ENCODE measurements at places on chromosomes 5 and 9.

GRCh38 chr5:33184367-33184766 is 256.4 kb upstream of the TARS1 start:
- no peak for DNase-seq

DNA sequence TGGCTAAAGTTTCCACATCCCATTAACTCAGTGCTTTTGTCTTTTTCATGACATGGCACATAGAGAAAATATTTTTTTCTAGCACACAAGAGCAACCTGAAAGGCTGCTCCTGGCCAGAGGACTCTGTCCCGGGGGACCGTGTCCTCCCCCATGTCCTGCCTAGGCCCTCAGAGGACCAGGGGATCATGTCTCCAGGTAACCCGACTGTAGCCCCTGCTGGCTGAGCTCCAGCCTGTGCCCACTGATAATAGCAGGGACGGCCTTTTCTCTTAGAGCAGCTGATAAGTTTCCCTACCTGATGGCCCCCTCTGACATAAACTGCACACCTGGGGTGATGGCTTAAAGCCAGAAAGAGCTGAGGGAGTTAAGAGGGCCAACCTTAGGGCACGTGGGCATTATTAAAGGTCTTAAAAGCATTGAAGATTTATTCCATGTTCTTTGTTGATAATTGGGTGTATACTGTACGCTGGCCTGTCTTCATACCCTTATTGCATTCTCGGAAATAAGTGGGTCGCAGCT is 5.9 kb downstream of the HDHD3 start:
- DNase-seq = no peak

GRCh38 chr5:112709416-112709815 is 28.3 kb upstream of the APC start:
- DNase-seq = no peak

DNA sequence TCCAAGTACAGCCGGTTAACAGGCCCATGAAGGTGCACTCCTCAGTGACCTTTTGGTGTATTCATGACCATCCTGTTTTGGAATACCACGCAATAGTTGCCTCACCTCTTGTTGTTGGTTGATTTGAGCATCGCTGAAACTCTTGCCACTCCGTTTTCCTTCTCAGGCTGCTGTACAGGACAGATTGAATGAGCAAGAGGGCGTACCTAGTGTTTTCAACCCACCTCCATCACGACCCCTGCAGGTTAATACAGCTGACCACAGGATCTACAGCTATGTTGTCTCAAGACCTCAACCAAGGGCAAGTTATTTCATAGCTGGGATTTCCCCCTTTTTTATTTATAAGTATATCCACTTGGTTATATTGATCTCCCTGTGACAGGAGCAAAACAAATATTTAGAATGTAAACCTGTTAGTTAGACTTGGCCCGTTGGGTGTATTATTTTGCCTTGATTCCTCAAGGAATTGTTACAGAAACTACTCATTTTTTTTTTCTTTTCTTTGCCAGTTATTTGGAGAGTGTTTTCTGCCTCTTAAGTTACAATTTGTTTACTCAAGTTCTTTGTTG is 38.1 kb downstream of the FAF2 start:
- DNase-seq = no peak

GRCh38 chr9:115058684-115059315 is 59.2 kb downstream of the TNC start:
- no peak for DNase-seq

DNA sequence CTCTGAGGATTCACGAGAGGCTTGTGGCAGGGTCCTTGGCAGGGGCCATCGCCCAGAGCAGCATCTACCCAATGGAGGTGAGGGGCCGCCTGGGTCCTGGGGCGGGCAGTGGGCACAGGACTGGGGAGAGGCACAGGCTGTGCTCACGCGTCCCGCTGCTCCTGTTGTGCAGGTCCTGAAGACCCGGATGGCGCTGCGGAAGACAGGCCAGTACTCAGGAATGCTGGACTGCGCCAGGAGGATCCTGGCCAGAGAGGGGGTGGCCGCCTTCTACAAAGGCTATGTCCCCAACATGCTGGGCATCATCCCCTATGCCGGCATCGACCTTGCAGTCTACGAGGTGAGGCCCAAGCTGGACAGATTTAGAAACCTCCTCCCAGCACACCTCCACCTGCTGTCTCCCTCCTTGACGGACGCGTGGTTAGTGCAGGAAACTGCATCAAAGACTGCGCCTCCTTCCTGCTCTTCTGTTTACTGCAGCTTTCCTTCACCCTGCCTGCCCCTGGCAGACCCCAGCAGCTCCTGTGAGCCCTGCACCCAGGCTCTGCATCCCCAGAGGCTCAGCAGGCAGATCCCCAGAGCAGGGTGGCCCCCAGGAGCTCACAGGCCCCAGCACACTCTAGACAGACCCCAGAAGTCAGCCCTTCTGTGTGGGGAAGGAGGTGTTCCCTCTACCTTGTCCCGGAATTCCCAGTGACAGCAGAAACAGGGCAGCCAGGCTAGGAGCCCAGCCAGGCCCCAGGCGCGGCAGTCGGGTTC is 21.2 kb downstream of the PTGES2 start:
- DNase-seq = no peak

DNA sequence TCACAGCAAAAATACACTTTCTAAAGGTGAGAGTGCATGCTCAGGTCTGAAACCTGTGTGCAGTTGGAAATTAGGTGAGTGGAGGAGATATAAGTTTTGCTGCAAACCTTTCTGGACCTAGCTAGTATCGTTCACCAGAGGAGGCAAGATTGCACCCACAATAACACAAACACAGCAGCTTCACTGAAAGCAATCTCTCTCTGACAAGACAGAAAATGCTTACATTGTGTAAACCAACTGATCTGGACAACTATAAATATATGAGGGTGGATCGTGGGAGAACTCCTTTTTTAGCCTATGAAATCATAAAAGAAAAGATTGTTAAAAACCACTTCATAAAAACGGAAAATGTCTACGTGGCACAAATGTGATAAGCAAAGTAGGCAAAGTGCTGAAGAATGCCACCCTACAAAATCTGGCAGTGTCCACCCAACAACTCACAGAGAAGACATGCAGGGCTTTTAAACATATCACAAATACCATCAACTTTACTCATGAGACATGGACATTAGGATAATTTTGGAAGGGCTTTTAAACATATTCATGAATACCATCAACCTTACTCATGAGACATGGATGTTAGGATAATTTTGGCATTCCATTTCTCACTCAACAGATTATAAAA is 134.3 kb downstream of the CDH18 start:
- peak; percentile 36 for DNase-seq

DNA sequence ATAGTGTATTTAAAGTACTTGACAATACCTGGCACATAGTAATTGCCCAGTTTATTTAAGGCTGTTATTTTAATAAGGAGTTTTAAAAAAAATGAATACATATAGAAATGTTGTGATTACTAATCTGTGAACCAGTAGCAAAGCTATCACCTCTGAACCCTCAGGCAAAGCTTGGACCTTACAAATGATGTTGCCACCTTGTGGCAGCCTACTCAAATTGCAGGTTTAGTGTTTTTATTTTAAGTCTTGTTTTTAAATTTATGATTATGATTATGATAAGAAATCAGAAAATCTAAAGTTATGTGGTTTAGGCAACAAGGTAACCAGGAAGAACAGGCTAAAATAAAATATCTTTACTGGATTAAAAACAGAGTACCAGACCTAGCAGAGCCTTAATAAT is 35.8 kb downstream of the PPARGC1B start:
- DNase-seq = peak; percentile 18

DNA sequence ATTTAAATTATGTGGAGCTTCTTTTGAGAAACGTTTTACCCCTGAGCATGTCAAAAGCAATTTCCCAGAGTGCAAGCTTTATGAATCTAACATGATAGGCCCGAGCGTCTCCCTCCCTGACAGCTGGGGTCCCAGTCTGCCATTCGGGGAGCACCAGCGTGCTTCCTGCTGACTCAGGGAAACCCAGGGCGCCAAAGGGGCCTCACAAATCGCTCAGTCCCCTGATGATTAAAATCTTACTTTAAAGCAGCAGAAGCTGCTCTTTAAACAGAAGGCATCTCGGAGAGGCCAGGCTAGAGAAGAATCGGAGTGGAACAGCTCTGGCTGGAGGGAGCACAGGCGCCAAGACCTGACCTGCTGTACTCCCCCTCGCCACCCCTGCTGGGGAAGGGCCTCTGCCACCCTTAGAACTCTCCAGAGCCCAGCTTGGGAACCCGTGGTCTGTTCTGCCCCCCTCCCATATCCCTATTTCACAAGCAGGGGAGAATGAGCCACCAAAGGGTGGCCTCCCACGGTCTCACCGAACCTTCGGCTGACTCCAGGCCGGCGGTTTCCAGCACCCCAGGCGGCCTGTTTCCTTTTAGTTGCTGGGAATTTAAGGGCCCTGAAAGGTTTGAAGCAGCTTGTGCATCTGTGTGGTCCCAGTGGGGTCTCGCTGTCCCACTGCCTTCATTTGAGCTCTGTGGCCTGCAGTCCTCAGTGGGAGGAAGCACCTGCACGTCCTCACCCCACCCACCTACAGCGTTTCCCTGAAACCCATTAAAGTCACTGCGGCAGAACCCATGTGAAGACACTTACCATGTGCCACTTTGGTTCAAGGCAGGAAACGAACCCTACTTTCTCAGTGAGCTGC is 147.6 kb downstream of the COL23A1 start:
- no peak for DNase-seq

DNA sequence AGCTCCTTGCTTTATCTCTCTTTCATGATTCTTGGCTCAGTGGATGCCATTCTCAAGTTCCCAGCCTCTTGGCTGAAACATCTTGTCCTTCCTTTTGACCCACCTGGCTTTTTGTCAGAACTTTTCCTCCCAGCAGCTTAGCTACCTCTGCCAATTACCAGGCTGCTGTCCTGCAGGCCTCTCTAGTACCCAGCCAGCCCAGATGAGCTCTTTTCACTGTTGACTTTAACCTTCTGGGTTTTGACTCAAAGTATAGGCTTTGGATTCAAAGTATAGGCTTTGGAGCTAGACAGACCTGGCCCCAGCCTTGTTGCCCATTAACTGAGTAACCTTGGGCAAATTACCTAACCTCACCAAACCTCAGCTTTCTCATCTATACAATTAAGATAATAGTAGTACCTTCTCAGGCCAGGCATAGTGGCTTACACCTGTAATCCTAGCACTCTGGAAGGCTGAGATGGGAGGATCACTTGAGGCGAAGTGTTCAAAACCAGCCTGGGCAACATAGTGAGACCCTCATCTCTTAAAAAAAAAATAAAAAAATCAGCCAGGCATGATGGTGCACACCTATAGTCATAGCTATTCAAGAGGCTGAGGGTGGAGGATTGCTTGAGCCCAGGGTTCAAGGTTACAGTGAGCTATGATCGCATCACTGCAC is 6.6 kb upstream of the TMEFF1 start:
- DNase-seq = no peak

GRCh38 chr5:80509362-80509761 is 21.5 kb downstream of the FAM151B start:
- DNase-seq = no peak

GRCh38 chr5:136656811-136657210 is 291.5 kb upstream of the TRPC7 start:
- no peak for DNase-seq

- DNase-seq = no peak
Observed at GRCh38 chr5:22649074-22649473, 204.1 kb downstream of the CDH12 start.

DNA sequence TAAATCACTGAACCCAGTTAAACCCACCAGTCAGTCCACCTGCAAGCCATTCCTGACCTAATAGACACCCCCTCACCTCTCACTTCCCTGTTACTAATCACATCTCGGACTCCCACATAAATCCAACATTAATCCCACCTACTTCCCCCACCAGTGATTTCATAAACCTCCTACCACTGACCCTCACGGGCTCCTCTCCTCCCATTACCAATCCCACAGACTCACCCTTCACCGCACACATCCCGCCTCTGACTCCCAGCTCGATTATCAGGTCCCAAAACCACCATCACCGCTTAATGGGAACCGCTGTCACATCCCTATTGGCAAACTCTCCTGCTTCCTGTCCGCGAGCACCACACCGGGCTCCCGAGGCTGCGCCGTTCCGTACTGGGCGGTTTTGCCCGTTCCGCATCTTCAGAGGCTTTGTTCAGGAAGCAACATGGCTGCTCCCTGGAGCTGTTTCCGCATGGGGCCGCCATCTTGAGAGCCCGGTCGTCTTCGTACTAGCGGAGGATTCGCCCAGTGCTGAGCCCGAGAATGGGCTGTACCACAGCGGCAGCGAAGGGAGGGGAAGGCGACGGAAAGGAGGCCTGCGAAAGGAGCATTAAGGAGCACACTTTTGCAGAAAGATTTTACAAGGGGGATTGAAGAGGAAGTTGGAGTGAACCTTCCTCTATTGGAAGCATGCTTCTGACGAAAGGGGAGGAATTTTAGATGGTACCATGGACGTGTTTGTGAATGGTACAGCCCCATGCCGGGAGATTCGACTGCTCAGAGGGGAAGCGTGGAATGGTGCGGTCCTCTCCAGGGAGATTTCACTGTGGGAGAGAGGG is at the start of gene ZNF300:
ZNF300 (minus strand) TSS at position 502 of the 833 bp plus-strand sequence. CDS start 1,825 bp downstream, outside the sequence.
- DNase-seq = no peak

DNA sequence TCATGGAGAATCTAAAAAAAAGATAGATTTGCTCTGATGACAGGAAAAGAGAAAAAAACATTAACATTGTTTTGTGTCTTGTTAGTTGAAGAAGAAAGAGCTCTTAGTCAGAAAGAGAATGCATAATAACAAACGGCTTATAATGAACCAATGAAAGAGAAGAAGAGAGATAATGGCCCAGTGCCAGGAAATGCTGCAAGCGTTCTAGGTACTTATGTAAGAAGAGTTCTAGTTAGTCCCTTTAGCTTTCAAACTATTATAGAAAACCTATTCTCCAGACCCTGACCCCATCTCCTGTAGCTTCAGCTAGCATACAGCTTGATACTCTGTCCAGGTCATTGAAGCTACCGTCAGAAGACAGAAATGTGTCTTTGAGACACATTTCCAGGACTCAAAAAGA is 70.2 kb downstream of the FBXL17 start:
- no peak for DNase-seq

GRCh38 chr9:107492381-107492970 is 2.9 kb upstream of the KLF4 start:
- no peak for DNase-seq

DNA sequence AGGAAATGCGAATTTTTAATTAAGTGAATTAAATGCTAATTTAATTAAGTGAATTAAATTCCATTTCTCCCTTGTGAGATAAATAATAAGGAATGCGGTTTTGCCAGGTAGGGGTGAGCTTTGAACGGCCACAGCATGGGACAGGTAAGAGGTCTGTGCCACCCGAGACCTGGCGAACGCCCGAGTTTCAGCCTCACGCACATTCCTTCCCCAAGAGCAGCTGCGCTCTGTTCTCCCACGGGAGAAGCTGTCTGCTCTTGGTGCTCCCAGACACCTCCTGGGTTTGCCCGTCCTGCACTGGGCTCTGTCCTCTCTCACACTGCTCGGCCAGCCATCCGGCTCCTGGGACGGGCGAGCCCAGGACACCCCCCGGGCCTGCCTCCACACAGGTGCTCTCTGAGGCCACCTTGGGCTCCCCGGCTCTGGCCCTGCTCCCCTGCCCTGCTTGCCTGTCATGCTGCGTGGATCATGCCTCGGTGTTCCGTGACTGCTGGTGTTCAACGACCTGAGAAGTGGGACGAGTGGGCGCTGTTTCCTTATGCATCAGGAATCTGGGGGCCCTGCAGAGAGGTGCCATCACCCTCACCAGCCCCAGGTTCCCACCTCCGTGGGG is 13.7 kb upstream of the CAMSAP1 start:
- no peak for DNase-seq

- no peak for DNase-seq
Observed at GRCh38 chr5:68793993-68794392, 299.8 kb upstream of the SLC30A5 start.

GRCh38 chr9:99072040-99072394 is 32.9 kb upstream of the TGFBR1 start:
- DNase-seq = no peak

Measured in MM.1S (cell line).